Ureter (tissue), 1 donor: ENCODE measurements at places on chromosomes 16 and 17.

- DNase-seq, result no peak
Observed at GRCh38 chr17:71516149-71516548, 604.7 kb upstream of the SOX9 start.

GRCh38 chr16:67594956-67595355, 32.6 kb downstream of the CTCF start:
- no peak for DNase-seq

GRCh38 chr16:55697867-55698266, 42.1 kb downstream of the SLC6A2 start:
- DNase-seq, result no peak

DNA sequence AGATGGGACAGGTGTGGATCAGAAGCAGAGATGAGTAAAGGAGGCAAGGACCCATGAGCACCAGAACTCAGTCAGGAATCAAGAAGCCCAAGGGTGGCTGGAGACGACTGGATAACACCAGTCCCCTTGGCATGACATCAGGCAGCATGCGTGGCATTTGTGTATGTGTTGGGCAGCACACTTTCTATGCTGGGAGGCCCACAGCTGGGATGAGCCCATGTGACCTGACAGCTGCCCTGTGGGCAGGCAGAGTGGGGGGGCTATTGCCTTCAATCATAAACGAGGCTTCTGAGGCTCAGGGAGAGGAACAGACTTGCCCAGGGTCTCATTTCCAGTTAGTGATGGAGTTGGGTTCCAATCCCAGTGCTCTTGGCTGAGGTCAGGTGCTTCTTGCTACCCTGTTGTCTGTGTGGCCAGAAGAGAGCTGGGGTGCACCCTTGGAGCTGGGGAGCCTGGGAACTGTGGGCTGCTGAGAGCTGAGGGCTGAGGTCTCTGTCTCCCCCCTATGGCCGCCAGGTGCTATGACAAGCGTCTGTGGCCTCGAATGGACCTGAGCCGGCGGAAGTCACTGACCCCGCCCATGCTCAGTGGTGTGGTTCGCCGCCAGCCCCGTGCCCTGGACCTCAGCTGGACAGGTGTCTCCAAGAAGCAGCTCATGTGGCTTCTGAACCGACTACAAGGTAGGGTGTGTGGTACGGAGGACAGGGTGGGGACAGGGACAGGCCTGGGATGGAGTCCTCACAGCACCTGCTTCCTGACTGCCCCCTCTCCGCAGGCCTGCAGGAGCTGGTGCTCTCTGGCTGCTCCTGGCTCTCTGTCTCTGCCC, 7.1 kb upstream of the ORAI3 start:
- DNase-seq, result peak; percentile 81

DNA sequence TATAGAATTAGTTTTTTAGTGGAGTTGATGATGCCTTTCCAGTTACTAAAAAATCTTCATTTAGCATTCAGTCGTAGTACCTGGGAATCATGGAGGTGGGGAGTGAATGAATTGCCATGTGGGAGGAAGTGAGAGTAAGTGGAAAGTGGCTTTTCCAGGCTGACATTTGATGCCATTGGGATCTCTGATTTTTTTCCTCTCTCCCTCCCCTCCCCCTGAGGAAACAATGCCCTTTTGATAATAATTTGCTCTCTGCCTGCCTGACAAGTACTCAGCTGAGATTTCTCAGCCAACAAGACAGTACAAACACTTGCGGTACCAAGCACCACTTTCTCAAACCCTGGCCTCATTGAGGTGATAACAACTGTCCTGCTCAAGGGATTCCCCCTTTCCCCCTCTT, 2.2 kb downstream of the UBE2Z start:
- no peak for DNase-seq

DNA sequence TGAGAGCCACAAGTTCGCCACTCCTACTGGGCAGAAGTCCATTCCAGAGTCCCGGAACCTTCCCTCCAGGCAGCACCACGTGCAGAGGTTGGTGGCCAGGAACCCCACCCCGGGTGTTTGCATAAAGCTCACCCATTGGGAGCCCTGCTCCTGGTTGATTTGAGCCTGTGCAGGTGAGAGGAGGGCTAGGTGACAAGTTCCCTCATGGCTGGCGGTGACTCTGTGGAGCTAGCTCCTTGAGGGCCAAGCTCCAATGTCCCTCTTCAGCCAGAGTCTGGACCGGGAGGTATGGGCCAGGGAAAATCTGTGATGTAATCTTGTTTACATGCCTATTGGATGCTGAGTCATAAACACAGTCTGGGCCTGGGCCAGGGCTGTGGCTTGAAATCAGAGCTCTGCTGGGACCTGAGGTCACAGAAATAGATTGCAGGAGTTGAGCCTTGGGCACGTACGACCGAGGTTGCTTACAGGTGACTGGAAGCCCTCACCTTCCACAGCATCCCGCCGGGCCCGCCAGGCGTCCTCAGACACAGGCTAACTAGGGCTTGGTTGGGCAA, 118.9 kb downstream of the AATF start:
- peak; percentile 73 for DNase-seq

- no peak for DNase-seq
Observed at GRCh38 chr16:6846452-6846851, 486.2 kb upstream of the RBFOX1 start.

GRCh38 chr16:17272716-17273115, 198.0 kb downstream of the XYLT1 start:
- no peak for DNase-seq

GRCh38 chr16:64409783-64410210, 712.1 kb downstream of the CDH11 start:
- DNase-seq, result no peak

GRCh38 chr17:4908301-4908700, 5.4 kb upstream of the CHRNE start:
- DNase-seq, result no peak

DNA sequence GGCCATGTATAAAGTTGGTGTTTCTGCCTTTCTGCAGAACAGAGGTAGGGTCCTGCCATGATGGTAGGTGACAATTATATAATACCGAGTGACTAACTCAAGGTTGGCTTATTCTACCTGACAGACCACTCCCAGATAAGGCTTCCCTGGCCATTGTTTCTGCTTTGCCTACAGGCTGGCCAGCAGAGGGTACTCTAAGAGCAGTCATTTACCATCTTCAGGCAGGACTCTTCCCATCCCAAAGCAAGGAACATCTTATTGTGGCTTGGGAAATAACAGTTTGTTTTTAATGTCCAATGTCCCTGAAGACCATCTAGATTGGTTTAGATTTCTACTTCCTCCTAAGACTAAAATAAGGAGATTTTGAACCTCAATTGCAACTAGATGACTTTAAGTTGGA, 74.1 kb downstream of the SNX11 start:
- DNase-seq, result no peak

DNA sequence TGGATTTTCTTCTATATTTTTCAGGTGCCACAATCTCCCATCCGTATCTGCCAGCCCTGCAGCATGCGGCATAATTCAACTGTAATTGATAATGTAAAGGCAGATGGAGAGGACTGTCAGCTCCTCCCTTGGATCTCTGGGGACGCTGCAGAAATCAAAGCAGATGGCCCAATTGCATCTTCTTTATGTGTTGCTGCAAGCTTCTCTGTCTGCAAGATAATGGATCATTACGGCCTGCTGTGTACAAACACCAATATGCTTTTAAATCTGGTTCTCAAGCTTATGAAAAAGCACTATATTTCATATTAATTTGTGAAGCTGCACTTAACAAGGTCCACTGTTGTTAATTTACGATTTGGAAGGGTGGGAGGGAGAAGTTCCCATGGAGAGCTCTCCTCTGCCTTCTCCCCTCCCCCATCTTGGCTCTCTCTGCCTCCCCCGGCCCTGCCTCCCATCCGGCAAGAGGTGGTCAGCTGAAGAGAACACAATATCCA, 607.5 kb downstream of the TOX3 start:
- DNase-seq, result no peak

DNA sequence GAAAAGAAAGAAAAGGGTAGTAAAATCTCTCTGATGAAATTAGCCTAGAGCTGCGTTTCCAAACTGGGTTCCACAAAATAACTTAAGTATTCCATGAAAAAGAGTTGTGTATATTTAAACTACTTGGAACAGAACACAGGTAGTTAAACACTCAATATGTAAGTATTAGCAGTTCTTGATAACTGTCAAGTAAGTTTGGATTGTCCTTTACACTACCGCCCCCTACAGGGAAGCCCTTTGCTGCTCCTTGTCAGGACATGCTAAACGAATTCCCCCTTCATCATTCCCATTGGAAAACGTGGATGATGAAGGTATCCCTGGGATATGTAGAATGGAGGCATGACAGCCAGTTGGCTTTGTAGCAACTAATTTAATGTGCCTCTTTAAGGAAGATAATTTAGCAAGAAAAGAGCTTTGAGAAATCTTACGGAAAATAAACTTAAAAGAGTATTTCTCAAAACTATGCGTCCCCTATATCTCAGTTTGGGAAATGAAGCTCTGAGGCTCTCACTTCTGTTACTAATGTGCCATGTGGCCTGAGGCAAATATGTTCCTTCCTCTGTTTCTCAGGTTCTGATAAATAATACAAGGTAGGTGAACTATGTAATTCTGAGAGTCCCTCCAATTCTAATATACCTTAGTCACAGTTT, 18.8 kb downstream of the NCBP3 start:
- DNase-seq, result no peak

DNA sequence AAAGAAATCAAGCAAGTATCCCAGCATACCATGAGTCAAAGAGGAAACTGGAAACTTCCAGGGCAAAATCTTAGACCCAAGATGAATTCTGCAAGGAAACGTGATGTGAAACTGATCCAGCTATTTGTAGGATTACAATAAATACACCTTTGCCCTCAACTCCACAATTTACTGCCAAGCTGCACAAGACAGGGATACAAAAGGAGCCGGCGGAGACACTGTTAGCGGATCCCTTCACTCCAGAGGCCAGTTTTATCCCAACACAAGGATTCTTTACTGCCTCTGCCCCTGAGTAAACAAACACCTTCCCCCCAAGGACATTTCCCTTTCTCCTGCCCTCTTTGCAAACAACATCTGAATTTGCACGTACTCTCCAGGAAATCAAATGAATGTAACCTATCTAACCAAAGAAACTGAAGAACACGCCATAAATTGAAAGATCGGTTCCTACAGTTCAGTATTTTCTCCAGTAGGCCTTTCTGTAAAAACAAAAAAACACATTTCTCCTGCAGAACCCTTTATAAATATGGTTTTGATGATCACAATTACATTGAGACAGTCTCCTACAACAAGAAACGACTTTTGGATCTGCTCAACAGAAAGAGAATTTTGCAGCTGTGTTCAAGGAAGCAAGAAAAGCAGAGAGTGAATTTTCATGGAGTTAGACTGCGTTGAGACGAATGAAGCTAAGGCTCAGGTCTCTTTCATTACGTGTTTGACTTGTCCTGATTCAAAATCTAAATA, 1.4 kb upstream of the CBX2 start:
- no peak for DNase-seq

DNA sequence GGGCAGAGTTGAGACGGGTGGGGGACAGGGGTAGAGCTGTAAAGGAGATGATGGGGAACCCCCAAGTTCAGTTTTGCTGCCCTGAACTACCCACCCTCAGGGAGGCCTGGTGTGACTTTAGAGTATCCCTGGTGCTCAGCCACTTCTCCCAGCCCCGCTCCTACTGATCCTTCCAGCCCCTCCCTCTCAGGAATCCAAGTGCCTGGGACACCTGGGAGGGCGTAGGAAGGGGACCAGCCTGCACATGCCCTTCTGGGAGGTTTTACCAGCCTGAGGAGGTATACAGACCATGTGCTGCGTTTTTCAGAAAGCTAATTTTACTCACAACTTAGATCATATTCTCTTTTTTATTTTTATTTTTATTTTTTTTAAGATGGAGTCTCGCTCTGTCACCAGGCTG, 4.1 kb downstream of the ST6GALNAC2 start:
- DNase-seq, result no peak

GRCh38 chr17:70716551-70716950, 547.2 kb downstream of the KCNJ2 start:
- no peak for DNase-seq

- no peak for DNase-seq
Observed at GRCh38 chr17:58363457-58364185, 11.6 kb upstream of the SUPT4H1 start.

DNA sequence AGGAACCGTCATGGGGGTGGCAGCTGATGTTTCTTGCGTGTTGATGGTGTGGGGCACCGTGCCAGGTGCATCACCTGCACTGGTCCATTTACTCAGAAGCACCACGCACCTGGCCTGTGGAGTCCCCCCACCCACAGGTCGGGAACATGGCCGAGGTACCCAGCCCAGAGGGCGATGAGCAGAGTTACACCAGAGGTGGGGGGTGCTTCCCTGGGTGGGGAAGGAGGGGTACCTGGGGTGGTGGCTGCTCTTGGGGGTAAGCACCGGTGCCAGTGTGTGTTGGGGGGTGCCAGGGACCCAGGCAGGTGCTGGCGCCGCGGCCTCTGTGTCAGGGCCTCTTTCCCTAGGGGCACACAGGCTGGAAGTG, 5.0 kb upstream of the ZNF750 start:
- no peak for DNase-seq
